ENCODE measurements at places on chromosomes 1 and 21.

DNA sequence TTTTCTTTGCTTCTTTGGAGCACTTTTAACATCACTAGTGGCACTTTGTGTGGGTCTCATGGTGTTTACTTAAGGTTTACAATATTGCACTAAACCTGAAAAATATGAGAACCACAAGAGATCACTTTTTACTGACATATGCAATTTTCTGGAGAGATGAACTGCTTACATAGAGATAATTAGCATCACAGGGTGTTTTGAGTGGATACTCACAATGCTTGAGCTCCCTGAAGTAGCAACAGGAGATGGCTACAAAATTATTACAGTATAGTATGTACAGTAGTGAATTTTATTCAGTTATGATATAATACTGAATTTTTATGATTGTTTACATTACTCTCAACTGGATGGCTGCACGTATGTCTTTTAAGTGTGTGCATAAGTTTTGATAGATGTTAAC is 22.6 kb downstream of the RPRD2 start:
- DNase-seq: no peak

GRCh38 chr1:94235189-94236012 is 2.0 kb downstream of the ARHGAP29 start:
- no peak for DNase-seq

GRCh38 chr1:24964811-24965570 is 34.9 kb upstream of the RUNX3 start:
- DNase-seq: no peak

- no peak for DNase-seq
Measured at GRCh38 chr1:157574836-157575235, 22.5 kb upstream of the FCRL5 start.

DNA sequence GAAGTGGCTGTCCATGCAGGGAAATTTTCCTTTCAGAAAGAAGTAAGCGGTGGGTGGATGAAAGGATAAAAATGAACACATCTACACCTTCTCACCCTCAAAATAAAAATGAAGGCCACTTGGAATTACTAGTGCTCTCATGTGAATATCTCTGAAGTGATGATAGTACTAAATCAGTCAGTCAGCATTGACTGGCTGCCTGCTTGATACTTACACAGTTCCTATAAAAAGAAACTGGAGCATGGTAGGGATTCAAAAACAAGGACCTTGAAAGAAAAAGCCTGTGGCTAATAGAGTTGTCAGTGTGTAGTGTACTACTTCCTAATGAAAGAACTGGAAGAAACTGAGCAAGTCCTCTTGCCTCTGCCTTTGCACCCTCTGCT is 239.7 kb downstream of the HLX start:
- no peak for DNase-seq

DNA sequence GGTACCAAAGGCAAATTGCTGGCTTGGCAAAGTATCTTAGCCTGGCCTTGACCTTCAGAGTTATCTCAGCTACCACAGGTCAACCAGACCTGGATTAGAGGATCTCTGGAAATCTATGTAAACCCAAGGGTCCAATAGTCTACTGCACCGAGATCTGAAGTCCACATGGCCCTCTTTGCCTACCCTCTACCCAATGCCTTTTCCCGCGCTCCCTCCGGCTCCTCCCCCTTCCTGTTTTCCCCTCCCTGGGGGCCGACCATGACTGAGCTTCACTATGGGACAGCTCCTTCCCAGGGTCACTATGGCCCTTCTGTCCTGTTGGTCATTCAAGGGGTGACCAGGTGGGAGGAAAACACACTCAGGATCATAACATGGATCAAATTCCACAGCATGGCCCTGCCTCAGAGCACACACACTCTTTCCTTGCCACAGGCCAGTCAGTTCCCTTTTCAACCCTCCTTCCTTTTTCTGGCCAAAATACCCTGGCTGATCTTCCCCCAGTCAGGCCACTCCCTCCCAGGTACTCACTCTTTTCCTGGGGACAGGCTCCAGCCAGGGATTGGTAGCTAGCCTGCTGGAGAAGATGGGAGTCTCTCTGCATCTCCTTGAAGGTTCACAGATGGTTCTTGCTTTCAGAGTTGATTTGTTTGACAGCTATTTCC is 19.1 kb upstream of the TMEM183A start:
- DNase-seq: no peak

DNA sequence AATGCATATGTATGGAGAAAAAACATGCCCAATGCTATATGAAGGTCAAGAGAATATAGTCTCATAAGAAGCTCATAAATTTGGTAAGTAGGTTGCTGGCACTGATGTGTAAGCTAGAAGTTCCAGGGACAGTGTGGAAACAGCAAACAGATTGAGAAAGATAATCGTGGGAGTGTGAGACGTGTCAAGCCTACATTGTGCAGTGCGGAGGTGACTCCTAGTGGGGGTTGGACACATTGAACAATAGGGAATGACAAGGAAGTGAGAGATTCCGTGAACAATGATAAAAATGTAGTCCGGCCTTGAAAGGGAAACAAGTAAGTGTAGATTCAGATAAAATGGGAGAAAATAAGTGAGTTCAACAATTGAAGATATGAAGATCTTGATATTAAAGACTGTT is 788.4 kb upstream of the PRMT6 start:
- no peak for DNase-seq

DNA sequence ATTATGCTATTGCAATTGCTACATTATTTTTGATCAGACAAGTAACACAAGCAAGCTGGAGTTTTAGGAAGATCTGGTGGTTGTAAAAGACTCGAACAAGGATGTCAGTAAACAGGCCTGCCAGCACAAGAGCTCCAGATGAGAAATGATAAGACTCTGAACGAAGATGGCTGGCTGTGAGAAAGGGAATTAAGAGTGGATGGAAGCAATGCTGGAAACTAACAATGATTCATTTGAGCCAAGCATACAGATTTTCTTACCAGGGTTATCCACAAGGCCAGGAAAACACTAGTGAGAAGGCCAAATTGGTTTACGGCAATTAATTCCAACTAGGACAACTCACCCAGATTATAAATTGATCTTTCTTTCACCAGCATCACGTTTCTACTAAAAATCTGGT is 54.2 kb downstream of the NRIP1 start:
- no peak for DNase-seq

DNA sequence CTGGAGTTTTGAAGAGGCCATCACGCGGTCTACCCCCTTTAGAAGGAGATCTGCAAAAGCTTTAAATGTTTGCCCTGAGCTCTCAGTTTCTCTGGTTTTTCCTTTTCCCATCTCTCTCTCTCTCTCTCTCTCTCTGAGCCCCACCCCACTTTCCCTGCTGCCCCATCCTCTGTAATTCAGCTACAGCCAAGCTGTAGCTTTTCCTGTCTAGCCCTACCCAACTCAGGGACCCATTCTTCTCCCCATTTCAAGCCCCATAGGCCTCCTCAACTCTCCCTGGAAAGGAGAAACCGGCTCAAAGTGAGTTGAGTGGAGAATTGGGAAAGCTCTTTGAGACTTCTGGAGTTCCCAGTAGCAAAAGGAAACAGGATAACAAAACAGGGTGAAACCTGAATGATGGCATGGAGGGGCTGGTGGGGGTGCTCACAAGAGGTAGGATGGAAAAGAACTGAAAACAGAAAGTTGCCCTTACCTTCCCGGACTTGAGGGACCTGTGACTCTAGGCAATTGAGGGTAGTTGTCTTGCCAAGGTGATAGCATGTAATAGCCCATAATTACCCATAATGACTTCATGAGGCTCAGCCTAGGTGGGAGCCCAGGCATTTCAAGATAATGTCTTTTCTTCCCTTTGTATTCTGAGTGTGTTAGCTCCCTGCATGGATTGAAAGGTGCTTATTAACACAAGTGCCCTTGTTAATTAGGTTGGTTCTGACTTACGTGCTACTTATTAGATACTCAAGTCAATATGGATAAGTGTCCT is 84.9 kb downstream of the SLC16A1 start:
- no peak for DNase-seq

DNA sequence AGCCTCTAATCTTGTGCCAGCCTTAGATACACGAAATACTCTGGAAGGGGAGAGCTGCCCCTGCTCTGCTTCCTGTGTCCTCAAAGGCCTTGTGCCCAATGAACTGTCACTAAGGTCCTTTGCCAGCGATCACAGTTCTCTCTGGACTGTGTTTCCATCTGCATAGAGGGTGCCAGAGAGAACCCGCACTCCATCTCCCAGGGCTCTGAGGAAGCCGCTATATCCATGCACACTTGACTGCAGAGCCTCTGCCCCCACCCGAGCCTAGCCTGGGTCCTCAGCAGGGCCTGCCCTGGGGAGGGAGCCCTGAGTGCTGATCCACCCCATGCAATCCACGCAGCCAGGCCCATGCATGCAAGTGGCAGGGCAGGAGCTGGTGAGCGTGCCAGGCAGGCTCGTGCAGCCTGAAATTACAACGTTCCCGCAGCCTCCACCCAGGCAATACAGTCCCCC is 30.6 kb upstream of the KIF21B start:
- no peak for DNase-seq

DNA sequence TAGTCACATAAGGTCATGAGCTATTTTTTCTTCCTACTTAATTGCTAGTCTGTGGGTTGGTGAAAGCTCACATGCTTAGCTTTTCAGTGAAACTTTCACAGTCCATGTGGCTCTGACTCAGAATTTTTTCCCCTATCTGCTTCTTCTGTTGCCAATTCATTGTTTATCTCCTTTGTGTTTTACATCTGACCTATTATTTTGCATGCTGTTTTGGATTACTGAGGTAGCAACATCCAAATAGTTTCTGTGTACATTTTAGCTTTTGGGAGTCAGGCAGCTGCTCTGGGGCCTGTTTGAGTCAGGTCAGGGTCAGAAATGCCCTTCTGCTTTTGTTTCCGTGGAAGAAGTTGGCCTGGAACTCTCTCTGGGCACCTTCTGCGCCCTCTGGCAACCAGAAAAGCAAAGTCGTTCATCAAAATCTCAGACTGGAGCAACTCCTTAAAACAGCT is 40.0 kb downstream of the ROR1 start:
- DNase-seq: peak; percentile 54

DNA sequence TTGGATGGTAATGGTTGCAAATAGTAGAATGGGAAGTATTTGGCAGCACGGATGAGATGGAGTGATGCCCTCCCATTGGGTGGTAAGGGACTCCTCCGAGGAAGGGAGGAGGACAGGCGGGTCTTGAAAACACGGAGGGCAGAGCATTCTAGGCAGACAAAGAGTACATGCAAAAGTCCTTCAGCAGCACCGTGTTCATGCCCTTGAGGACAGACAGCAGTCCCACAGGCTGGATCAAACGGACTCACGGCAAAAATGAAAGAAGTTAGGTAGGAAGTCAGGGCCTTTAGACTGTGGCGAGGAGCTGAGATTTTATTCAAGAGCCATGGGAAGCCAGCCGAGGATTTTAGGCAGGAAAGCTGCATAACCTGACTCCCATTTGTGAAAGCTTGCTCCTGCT is 253.9 kb downstream of the RHOU start:
- no peak for DNase-seq

- no peak for DNase-seq
Measured at GRCh38 chr1:44413740-44414139, 8.7 kb downstream of the RNF220 start.

DNA sequence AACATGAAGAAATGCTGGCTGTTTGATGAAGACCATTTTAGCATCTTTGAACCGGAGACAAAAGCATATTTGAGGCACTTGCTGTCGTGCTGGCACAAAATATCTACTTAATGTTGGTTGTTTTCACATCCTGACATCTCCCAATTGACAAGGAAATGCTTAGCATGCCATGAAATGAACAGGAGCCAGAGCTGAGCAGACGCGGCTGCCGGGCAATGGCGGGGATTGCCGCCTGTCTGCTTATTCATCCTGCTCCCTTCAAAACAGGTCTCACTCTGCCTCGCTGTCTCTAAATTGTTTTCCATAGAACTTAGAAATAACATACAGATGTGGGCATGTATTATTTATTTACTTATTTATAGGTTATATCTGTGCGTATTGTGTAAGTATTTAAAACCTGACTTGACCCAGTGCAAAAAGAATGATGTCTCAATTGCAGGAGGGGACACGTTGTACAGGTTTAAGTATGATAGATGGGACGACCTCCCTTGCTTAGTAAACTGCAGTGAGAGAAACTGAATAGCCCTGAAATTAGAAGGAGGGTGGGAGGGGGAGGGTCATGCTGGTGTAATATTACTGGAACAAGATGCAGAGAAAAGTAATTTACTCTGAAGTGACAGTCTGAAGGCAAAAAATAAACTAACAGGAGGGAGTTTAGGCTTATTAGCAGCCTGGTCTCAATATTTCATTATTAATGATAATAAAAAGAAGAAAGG is 590.4 kb upstream of the PLXNA2 start:
- DNase-seq: no peak

DNA sequence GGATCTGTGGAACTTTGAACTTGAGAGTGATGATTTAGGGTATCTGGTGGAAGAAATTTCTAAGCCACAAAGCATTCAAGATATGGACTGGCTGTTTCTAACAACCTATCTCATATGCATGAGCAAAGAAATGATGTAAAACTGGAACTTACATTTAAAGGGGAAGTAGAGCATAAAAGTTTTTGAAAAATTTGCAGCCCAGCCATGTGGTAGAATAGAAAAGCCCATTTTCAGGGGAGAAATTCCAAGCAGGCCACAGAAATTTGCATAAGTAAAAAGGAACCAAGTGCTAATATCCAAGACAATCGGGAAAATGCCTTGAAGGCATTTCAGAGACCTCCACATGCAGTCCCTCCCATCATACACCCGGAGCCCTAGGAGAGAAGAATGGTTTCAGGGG is 15.7 kb downstream of the RIIAD1 start:
- no peak for DNase-seq

DNA sequence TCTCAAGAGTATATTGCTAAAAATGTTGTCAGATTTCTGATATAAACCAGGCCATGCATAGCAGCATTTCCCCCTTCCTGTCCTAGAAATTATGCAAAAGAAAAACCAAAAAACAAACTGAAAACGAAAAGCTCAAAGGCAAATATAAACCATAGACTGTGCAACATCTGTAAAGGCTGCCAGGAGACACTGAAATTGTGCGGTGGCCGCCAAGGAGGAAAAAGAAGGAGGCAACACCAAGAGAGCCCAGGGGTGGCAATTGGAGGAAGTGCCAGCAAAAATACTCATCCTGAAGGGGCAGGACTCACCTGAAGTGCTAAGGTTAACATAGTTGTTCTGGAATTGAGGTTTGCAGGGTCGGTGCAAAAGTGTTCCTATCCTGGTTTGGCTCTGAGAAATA is 92.0 kb downstream of the RWDD3 start:
- DNase-seq: no peak

DNA sequence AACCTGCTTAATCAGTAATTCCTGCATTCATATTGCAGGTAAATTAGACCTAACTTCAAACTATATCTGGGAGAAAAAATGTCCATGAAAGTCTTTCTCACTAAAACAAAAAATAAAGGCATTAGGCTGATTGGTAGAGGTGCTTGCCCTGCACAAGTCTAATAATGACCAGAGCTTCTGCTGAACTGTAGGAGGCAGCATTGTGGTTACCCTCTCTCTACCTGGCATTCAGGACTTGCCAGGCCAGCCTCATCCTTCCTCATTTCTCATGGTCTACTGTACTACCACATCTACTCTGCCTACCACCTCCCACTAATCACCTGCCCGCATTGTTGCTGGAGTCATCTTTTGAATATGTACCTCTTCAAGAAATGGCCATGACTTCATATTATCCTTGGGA is 60.8 kb upstream of the KRTAP11-1 start:
- DNase-seq: no peak

Measured in aorta (tissue), 5 donors.